Cerebellum (tissue), 4 donors: ENCODE measurements at places on chromosomes 12 and 14. TPM values are rescaled to one million over a fixed set of nuclear protein-coding genes. Genes with fewer than 3 reads are reported as not detected.

Gene TPPP2
- not detected for total RNA-seq

- no peak for DNase-seq
Measured at GRCh38 chr14:31024010-31024480, 1.4 kb upstream of the AP4S1 start.

DNA sequence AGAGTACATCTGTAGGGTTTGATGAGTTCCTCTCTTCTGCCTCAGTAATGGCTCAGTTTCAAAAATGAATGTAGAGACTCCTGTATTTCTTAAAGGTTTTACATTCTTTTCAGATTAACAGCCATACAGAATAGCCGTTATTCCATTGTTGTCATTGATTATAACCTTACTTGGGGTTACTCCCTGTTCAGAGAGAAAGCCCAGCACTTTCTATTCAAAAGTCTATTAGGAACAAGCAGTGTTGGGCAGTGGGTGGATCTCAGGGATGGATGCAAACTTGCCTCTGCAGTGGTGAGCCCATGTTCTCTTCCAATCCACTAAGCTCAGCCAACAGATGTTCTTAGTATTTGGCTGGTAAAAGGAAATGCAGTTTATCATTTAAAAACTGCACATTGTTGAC, 342.6 kb upstream of the E2F7 start:
- no peak for DNase-seq

Gene PAWR
- total RNA-seq = 16.6 TPM

GRCh38 chr12:106066726-106067325, 71.9 kb downstream of the NUAK1 start:
- no peak for DNase-seq

GRCh38 chr12:51773145-51773869, 75.2 kb downstream of the FIGNL2 start:
- DNase-seq = no peak

Gene ABCC9
- total RNA-seq = 12.6 TPM

DNA sequence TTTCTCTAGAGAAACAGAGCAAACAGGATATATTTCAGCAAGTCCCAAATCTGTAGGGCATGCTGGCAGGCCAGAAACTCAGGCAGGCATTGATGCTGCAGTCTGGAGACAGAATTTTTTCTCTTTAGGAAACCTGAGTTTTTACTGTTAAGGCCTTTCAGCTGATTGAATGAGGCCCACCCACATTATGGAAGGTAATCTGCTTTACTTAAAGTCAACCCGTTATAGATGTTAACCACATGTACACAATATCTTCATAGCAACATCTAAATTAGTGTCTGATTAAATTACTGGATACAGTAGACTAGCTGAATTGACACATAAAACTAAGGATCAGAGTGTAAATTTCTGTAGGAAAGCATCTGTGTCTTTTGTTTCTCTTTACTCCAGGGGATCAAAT, 65.2 kb downstream of the SRGAP1 start:
- DNase-seq = no peak

DNA sequence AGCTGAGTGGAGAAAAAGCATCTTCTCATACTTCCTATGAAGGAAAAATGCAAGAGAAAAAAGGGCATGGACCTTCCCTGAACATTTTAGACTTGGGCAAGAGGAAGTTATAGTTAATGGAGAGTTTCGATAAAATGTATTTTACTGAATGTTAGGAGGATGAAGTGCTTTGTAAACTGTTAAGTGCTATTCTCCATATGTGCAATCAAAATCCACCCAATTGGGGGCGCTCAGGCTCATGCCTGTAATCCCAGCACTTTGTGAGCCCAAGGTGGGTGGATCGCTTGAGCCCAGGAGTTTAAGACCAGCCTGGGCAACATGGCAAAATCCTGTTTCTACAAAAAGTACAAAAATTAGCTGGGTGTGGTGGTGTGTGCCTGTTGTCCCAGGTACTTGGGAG, 1.9 kb upstream of the CNPY2 start:
- no peak for DNase-seq

GRCh38 chr12:98893126-98893674, 248.1 kb downstream of the APAF1 start:
- no peak for DNase-seq

GRCh38 chr12:69467366-69467765, 2.8 kb upstream of the FRS2 start:
- DNase-seq = no peak

GRCh38 chr12:43285159-43285598, 266.8 kb downstream of the ADAMTS20 start:
- no peak for DNase-seq

Gene STON2
- total RNA-seq = 29.9 TPM

Gene NUBPL
- total RNA-seq = 12.0 TPM

Gene SIRT4
- total RNA-seq = 2.5 TPM

DNA sequence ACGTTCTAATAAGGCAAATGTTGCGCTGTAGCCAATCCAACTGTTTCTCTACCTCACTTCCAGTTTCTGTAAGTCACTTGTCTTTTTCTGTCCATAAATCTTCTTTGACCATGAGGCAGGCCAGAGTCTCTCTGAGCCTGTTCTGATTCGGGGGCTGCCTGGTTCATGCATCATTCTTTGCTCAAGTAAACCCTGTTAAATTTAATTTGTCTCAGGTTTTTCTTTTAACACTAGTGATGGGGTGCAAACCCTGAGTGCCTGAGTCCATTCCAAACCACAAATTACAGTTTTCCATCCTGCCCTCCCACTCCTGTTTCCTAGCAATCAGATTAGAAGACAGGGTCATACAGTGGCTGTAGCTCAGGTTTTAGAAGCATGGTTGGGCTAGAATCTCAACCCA, 41.9 kb downstream of the VWF start:
- DNase-seq = no peak

DNA sequence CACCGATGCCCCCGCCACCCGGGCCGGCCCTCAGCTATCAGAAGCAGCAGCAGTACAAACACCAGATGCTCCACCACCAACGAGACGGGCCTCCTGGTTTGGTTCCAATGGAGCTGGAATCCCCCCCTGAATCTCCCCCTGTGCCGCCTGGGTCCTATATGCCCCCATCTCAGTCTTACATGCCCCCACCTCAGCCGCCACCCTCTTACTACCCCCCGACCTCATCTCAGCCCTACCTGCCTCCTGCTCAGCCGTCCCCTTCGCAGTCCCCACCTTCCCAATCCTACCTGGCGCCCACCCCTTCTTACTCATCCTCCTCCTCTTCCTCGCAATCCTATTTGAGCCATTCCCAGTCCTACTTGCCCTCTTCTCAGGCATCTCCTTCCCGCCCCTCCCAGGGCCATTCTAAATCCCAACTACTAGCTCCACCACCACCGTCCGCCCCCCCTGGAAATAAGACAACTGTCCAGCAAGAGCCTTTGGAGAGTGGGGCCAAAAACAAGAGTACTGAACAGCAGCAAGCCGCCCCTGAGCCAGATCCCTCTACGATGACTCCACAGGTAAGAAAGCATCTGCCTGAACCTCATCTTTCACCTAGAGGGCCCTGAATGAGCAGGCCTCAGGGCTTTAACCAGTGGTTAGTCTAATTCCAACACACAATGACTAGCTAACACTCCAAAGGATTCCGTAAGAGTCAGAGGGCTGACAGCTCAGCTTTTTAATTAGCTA, 851 bp downstream of the YLPM1 start:
- peak; percentile 3 for DNase-seq

Gene MYF6
- 0.64 TPM for total RNA-seq

Gene HOXC9
- total RNA-seq = not detected

DNA sequence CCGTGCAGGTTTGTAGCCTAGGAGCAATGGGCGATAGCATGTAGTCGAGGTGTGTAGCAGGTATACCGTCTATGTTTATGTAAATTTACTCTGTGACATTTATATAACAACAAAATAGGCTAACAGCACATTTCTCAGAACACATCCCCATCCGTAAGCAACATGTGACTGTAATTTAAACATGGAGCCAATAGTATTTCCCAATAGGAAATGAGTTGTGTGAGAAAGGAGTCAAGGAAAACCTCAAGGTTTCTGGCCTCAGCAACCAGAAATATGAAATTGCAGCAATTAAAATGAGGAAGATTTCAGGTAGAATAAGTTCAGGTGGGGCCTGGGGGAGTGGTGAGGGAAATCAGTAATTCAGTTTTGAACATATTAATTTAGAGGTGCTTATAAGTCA, 136.0 kb downstream of the MSRB3 start:
- DNase-seq = no peak

GRCh38 chr14:58730792-58731464, 93.2 kb downstream of the DACT1 start:
- no peak for DNase-seq

DNA sequence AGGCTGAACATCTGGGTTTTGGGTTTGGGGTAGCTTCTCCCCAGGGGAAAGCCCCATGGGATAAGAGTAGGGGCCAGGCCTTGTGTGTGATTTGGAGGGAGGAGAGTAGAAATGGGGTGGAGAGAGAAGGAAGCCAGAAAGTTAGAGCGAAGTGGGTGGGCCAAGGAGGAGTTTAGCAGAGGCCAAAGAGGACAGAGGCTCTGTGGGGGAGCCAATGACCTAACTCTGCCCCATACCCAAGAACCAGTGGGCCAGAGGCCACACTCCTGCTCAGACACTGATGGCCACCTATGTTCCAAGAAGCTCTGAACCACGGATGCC, 9.3 kb downstream of the ZNF385A start:
- no peak for DNase-seq

DNA sequence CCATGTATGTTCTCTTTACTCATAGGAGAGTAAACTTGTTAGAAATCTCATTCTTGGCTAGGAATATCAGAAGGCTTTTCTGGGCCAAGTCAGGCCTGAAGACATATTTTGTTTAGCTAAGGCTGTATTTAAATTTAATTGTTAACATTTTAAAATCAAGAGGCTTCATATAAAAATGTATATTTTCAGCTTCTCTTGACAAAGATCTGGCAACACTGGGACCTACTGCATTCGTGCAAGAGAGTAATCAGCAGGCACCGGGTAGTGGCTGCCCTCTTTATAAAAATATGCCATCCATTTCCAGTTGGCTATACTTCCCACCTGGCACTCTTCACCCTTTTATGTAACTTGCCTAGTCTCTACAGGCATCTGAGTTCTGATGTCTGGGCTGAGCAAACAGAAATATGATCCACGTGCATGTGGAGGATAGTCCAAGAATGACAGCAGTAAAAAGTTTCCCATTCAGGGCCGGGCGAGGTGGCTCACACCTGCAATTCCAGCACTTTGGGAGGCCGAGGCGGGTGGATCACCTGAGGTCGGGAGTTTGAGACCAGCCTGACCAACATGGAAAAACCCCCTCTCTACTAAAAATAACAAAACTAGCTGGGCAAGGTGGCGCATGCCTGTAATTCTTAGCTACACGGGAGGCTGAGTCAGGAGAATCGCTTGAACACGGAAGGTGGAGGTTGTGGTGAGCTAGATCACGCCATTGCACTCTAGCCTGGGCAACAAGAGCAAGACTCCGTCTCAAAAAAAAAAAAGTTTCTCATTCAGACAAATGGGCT, 2.0 kb upstream of the SOS2 start:
- DNase-seq = peak; percentile 37

Gene AMDHD1
- 0.54 TPM for total RNA-seq

GRCh38 chr12:21940549-21941505, at the start of gene ABCC9:
Gene ABCC9, minus strand, starts transcription at chr12:21941426. Its CDS starts 4,752 bp downstream, at chr12:21936674.
- DNase-seq = no peak

DNA sequence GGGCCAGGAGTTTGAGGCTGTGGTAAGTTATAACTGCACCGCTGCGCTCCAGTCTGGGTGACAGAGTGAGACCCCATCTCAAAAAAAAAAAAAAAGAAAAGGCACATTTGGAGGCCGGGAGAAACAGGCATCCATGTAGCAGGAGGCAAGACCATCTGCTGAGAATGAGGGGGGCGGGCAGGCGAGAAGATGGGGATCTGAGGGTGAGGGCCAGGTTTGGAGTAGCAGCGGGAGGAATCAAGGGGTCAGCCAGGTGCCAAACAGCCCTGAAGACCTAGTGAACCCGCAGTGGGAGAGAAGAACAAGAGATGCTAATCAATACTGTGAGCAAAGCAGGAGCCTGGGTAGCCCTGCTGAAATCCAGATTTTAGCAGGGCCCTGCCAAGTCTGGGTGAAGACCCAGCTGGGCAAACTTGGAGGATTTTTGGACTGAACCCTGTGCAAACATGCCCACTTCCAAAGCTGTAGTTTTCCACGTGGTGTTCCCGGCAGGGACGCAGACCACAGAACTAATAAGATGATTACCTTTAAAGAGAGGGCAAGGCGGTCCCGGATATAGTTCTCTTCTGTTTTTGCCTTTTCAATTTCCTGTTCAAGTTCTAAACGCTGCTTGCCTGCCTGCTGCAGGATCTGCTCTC, 61.0 kb downstream of the NIN start:
- no peak for DNase-seq

DNA sequence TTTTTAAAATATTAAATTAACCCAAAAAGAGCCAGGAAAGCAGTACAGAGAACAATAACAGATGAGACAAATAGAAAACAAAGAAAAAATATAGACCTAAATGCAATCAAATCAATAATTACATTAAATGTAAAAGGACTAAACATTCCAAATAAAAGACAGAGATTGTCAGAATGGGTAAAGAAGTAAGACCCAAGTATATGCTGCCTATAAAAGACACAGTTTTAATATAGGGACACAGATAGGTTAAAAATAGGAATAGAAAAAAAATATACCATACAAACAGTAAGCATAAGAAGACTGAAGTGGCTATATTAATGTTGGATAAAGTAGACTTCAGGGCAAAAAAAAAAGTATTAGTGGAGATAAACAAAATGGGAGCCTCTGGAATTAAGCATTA, 163.1 kb upstream of the BCL2L14 start:
- no peak for DNase-seq

- DNase-seq = no peak
Measured at GRCh38 chr14:101351146-101351545, 210.1 kb upstream of the DIO3 start.

DNA sequence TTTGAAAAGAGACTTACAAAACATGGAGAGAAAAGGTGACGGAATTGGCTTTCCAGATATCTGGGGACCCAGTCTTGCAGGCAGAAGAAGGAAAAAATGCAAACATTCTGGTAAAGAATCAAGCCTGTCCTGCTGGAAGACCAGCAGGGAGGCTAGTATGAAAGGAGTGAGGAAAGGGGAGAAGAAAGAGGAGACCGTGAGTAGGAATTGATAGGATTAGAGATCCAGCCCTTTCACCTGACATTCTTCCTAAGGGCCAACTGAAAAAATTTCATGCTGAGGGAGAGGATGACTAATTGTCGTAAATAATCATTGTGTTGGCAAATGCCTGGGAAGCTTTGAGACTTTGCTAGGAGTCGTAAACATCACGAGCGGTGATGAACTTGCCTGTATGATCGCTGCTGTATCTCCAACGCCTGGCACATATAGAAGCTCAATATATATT, 12.1 kb downstream of the BHLHE41 start:
- no peak for DNase-seq

Gene STAC3
- total RNA-seq = 0.54 TPM

Gene GOLGA3
- total RNA-seq = 44.1 TPM

Gene ACSM4
- total RNA-seq = not detected

DNA sequence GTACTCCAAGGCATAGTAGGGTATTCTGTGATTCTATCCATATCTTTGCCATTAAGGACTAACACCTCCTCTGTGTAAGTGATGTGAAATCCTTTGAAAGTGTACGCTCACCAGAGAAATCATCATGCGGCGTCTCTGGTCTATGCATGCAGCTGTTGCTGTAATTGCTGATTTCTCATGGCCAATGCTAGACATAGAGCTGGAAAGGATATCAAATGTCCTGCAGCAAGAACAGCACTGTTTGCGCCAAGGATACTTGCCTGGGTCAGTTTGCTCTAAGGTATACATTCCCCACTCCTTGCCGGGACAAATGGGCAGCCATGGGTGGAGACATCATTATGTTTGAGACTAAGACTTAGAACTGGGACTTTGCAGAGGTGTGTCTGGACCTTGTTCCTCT, 896.4 kb downstream of the BCL11B start:
- no peak for DNase-seq

GRCh38 chr12:74903522-74903921, 306.1 kb downstream of the KCNC2 start:
- no peak for DNase-seq

Gene KCNC2
- total RNA-seq = 20.2 TPM

Gene KRT7
- not detected for total RNA-seq
